ENCODE measurements at places on chromosomes 5 and 9.

DNA sequence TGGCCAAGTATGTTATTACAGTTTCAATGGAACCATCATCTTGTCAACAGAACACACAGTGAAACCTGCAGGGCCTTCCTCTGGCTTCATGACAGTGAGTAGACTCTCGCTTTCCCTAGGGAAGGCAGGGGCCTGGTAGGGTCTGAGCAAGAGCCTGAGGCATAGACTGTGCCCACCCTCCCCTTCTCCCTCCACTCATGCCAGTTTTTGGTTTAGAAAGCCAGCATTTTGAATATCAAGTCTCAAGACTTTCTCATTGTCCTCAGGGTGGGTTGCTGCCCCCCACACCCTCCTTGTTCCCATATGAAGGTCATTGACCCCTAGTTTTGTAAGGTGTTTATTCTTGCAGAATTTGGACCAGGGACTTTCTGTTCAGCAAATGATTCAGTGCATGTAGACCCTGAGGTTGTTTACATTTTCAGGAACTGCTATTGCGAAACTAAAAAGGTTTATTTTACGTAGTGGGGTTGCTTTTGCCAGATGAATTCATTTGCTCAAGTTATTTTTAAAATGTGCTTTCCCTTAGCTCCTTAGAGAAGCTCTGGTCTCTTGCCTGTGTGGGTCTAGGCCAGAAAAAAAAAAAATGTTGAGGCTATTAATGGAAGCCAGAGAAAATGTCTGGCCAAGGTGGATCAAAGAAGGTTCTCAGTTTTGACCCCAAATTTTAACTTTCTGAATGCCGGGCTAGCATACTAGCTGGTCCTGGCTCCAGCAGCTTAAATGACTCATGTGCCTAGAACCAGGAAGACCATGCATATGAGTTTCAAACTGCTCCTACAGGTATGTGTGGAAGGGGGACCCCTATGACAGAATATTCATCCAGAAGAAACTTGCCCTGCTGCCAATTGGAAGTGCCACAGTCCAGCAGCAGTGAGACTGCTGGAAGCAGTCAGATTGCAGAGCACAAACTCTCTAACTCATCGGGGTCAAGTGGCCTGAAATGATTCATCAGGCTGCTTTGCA is 10.1 kb upstream of the MOB3B start:
- H3K36me3 ChIP-seq: peaks cover 9% of the 10 kb centered on the region
- no peak overlapping the region for H3K27ac ChIP-seq
- DNase-seq: peak; percentile 28
- peaks cover 4% of the 10 kb centered on the region for H3K4me1 ChIP-seq
- no peak overlapping the region for H3K4me3 ChIP-seq

- no peak overlapping the region for H3K4me3 ChIP-seq
- no peaks in the 10 kb centered on the region for H3K4me1 ChIP-seq
- H3K27ac ChIP-seq: no peak overlapping the region
- DNase-seq: no peak
Observed at GRCh38 chr5:124538191-124538590, 208.2 kb downstream of the ZNF608 start.

- no peaks in the 10 kb centered on the region for H3K27me3 ChIP-seq
- H3K4me1 ChIP-seq: no peaks in the 10 kb centered on the region
- H3K36me3 ChIP-seq: no peaks in the 10 kb centered on the region
Observed at GRCh38 chr9:72185561-72185960, 36.3 kb downstream of the GDA start.

DNA sequence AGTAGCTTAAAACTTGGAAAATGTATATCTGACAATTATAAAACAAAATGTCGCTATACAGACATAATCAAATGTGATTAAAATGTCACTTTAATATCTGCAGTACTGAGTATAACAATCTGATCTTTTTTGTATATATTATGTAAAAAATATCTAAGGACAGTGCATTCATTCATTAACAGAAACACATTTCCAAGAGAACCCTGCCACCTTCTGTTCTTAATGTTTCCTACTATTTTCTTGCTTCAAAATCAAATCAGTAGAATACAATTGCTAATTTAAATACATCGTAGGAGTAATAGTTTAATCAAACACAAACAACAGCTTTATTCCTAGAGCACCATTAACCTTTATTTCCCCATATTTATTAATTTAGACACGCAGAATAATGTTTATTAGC is 142.6 kb upstream of the ST8SIA4 start:
- H3K4me3 ChIP-seq: no peak overlapping the region
- H3K27ac ChIP-seq: no peak overlapping the region
- DNase-seq: no peak
- no peaks in the 10 kb centered on the region for H3K36me3 ChIP-seq
- H3K4me1 ChIP-seq: no peaks in the 10 kb centered on the region

GRCh38 chr9:115378758-115379157 is 260.8 kb upstream of the TNC start:
- no peaks in the 10 kb centered on the region for H3K27me3 ChIP-seq
- DNase-seq: no peak
- H3K27ac ChIP-seq: no peak overlapping the region
- no peaks in the 10 kb centered on the region for H3K4me1 ChIP-seq
- H3K36me3 ChIP-seq: no peaks in the 10 kb centered on the region
- no peak overlapping the region for H3K4me3 ChIP-seq

- no peaks in the 10 kb centered on the region for H3K4me1 ChIP-seq
- H3K36me3 ChIP-seq: no peaks in the 10 kb centered on the region
- peak; percentile 41 for DNase-seq
Observed at GRCh38 chr5:94240134-94240533, 378.3 kb downstream of the KIAA0825 start.

DNA sequence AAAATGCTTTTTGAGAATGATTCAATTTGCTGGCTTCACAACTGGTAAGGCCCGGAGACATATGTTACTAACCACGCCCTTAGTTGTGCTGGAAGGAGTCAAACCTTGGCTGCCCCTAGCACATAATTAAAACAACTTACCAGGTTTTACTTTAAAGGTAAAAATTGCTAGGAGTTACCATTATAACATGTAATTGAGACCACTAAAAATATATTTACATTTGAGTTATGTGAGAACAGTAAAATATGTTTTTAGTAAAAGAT is 435.6 kb upstream of the CDH9 start:
- H3K27ac ChIP-seq: no peak overlapping the region
- H3K4me1 ChIP-seq: no peaks in the 10 kb centered on the region
- no peaks in the 10 kb centered on the region for H3K27me3 ChIP-seq
- no peak for DNase-seq
- H3K36me3 ChIP-seq: no peaks in the 10 kb centered on the region

DNA sequence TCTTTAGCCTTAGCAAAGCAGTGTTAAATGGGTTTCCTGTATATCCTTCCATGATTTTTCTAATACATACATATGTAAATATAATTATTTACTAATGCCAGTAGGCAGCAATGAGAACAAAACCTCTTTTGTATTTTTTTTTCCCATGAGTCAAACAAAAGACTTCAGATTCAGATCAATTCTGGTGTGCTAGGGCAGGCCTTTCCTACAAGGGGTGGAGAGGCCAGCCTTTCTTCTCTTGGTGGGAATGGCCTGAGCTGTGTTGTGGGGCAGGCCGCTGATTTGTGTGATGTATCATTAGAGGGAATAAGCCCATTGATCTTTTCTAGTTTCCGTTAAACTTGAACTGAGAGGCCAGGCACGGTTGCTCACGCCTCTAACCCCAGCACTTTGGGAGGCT is 115.5 kb upstream of the DMRT1 start:
- DNase-seq: no peak
- H3K4me1 ChIP-seq: peaks cover 21% of the 10 kb centered on the region

DNA sequence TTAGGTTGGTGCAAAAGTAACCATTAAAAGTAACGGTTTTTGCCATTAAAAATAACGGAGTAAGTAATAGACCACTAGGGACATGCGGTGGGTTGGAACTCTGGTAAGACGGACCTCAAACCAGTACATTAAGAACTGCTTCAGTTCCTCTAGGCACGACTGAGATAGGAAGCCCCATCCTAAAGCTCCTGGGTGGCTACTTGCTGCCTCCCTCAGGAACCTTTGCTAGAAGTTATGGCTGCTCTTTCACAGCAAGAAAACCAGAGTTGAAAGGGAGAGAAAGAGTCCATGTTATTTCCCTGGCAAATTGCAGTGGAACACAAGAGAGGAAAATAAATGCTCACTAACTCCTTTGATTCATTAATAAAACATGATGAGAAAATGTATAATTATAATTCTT is 47.6 kb downstream of the MCTP1 start:
- no peaks in the 10 kb centered on the region for H3K27me3 ChIP-seq
- H3K36me3 ChIP-seq: no peaks in the 10 kb centered on the region
- no peaks in the 10 kb centered on the region for H3K4me1 ChIP-seq
- no peak overlapping the region for H3K4me3 ChIP-seq

GRCh38 chr5:8391911-8392310 is 523.0 kb downstream of the MTRR start:
- H3K27me3 ChIP-seq: peaks cover 5% of the 10 kb centered on the region
- no peak overlapping the region for H3K27ac ChIP-seq
- no peak overlapping the region for H3K4me3 ChIP-seq
- H3K36me3 ChIP-seq: no peaks in the 10 kb centered on the region
- no peak for DNase-seq
- H3K4me1 ChIP-seq: no peaks in the 10 kb centered on the region

GRCh38 chr9:87354147-87354546 is 143.5 kb upstream of the DAPK1 start:
- H3K27me3 ChIP-seq: no peaks in the 10 kb centered on the region
- no peak overlapping the region for H3K4me3 ChIP-seq
- no peaks in the 10 kb centered on the region for H3K36me3 ChIP-seq
- DNase-seq: no peak

- H3K4me1 ChIP-seq: peaks cover 97% of the 10 kb centered on the region
- H3K36me3 ChIP-seq: peaks cover 59% of the 10 kb centered on the region
- H3K27ac ChIP-seq: peak overlapping the region; percentile 75
- H3K27me3 ChIP-seq: no peaks in the 10 kb centered on the region
- DNase-seq: no peak
Observed at GRCh38 chr9:134375430-134376385, 49.5 kb downstream of the RXRA start.

DNA sequence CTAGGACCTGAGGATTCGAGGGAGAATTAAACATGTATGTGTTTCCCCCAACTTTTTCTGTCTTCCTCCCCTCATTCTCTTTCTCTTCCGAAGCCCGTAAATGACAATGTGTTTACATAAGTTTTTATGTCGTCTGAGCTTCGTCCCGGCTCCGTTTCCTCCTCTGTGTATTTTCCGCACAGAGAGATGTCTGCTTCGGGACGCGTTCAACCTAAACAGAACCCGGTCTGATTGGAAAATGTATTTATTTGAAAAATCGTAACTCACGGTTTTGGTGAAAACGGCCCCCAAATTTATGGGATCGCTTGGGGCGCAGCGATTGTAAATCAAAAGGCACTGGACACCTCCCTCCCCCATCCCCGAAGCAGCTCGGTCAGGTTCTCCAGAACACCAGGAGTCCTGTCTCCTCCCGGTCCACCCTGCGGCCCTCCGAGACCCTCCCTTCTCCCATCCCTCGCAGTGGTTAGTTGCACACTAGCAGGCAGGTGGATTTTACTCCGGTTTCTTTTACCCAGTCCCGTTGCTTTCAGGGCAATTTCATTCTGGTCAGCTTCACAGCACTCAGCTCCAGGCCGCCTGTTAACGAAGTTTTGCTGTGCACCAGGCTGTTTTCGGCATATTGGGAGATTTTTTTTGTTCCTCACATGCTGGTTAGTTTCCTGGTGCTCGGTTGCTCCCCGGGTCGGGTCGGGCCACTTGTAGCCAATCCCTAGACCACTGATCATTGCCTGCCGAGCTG is 5.8 kb upstream of the HAND1 start:
- no peaks in the 10 kb centered on the region for H3K36me3 ChIP-seq
- peaks cover 30% of the 10 kb centered on the region for H3K4me1 ChIP-seq
- peaks cover 98% of the 10 kb centered on the region for H3K27me3 ChIP-seq
- H3K4me3 ChIP-seq: no peak overlapping the region
- no peak for DNase-seq

- no peaks in the 10 kb centered on the region for H3K27me3 ChIP-seq
- no peak overlapping the region for H3K27ac ChIP-seq
- no peak for DNase-seq
- H3K4me1 ChIP-seq: no peaks in the 10 kb centered on the region
Observed at GRCh38 chr5:116145416-116145815, 60.6 kb downstream of the COMMD10 start.

GRCh38 chr5:88925692-88926490 is 42.9 kb upstream of the MEF2C start:
- H3K4me3 ChIP-seq: no peak overlapping the region
- H3K27ac ChIP-seq: no peak overlapping the region
- DNase-seq: no peak
- no peaks in the 10 kb centered on the region for H3K27me3 ChIP-seq
- H3K36me3 ChIP-seq: no peaks in the 10 kb centered on the region
- H3K4me1 ChIP-seq: no peaks in the 10 kb centered on the region

DNA sequence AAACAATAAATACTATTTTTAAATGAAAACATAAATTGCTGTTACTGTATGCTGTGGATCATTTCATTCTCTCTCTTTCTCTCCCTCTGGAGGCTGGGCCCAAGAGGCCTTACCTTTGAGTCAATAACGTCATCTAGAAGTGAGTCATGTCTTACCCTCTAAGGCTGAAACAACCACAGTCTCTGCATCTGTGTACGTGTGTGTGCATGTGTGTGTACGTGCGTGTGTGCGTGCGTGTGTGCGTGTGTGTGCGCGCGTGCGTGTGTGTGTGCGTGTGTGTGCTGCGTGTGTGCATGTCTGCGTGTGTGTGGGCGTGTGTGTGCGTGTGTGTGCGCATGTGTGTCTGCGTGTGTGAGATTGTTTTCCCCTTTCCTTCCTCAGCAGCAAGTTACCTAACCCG is 13.6 kb upstream of the IL17B start:
- H3K36me3 ChIP-seq: no peaks in the 10 kb centered on the region
- DNase-seq: no peak
- H3K27ac ChIP-seq: no peak overlapping the region
- H3K4me3 ChIP-seq: no peak overlapping the region
- H3K27me3 ChIP-seq: no peaks in the 10 kb centered on the region

DNA sequence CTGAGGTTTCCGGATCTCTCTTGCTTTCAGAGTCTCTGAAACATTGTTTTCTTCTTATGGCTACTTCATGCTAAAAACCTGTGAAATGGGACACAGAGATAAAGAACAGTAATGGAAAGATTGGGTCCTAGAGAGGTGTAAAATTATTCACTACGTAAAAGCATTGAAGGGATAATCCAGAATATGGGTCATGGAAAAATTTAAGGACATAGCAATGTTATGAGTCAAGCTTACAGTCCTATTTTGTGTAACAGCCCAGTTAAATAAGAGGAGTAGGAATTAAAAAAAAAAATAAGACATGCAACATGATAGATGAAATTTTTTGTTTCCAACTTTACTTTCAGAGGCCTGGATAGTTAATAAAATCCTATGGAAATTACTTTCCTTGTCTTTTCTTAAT is 61.9 kb upstream of the ELL2 start:
- no peak overlapping the region for H3K27ac ChIP-seq
- H3K27me3 ChIP-seq: no peaks in the 10 kb centered on the region
- no peaks in the 10 kb centered on the region for H3K4me1 ChIP-seq

DNA sequence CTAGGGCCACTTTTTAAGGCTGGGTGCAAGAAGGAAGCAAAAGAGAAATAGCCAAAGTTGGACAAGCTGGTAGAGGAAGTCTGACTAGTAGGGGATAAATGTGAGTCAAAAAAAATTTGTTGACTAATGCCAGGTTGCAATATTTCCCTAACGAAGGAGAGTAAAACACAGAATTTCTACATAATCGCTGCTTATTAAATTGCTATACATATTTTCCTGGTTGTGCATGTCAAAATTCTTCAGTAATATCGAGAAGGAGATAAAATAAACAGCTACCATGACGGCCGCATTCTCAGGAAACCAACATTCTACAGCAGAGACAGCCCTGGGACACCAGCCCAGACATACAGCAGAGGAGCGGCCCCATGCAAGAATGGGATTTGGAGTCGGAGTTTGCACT is 148.3 kb downstream of the ESM1 start:
- H3K4me1 ChIP-seq: no peaks in the 10 kb centered on the region
- no peak overlapping the region for H3K4me3 ChIP-seq

Measured in spinal cord (tissue), 10 donors.